ENCODE measurements at places on chromosomes 2 and 18.

DNA sequence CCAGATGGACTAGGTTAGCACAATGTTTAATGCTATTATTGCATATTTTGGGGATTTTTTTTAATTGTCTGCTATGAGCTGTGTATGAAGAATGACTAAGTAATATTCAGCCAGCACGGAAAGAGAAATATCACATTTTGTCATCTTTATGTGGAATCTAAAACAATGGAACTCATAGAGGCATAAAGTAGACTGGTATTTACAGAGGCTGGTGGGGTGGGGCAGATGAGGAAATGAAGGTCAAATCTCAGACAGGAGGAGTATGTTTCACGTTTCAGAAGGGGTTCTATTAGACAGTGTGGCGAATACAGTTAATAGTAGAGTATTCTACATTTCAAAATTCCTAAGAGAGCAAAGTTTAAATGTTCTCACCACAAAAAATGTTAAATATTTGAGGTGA, 4.7 kb downstream of the CDH19 start:
- H3K36me3 ChIP-seq, result no peaks in the 10 kb centered on the region
- no peak for DNase-seq
- H3K27me3 ChIP-seq, result no peaks in the 10 kb centered on the region
- no peak overlapping the region for H3K27ac ChIP-seq
- no peaks in the 10 kb centered on the region for H3K4me1 ChIP-seq

DNA sequence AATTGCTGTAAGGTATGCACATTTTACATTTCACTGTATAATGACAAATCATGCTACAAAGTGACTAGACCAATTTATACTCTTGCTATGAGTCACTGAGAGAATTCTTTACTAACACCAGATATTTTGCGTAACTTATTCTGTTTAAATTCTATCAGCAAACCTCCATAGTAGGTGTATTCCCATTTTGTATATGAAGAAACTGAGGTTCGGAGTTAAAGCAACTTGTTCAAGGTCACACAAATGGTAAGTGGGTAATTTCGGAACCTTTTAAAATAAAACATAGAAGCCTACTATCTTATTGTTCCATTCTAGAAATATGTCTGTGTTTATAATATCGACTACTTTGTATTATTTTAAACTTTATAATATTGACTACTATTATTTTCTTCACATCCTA, 15.9 kb upstream of the CPS1 start:
- H3K4me1 ChIP-seq, result no peaks in the 10 kb centered on the region
- H3K36me3 ChIP-seq, result no peaks in the 10 kb centered on the region
- H3K27me3 ChIP-seq, result peaks cover 2% of the 10 kb centered on the region

GRCh38 chr2:209322041-209322440, 101.8 kb upstream of the MAP2 start:
- H3K36me3 ChIP-seq, result no peaks in the 10 kb centered on the region
- H3K27me3 ChIP-seq, result no peaks in the 10 kb centered on the region
- no peaks in the 10 kb centered on the region for H3K4me1 ChIP-seq
- no peak for DNase-seq
- no peak overlapping the region for H3K4me3 ChIP-seq

- no peak overlapping the region for H3K4me3 ChIP-seq
- peaks cover 9% of the 10 kb centered on the region for H3K4me1 ChIP-seq
- DNase-seq, result no peak
- H3K36me3 ChIP-seq, result no peaks in the 10 kb centered on the region
Measured at GRCh38 chr2:47298771-47299170, 104.2 kb upstream of the MSH2 start.

DNA sequence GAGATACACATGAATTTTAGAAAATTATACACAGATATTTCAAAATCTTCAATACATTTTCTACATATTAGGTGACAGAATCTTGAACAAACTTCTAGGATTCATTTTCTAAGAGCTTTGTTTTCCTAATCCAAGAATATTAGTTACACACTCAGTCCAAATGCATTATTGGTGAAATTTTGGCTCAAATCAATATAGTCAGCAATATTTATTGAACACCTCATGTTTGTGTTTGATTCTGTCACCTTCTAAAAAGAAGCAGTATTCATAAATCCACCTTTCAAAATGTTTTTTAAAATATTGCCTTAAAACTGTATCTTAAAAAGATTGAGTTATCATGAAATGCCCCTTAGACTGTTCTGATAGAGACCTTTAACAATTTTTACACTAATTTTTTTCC, 40.2 kb downstream of the KCNH7 start:
- H3K27ac ChIP-seq, result no peak overlapping the region
- H3K36me3 ChIP-seq, result no peaks in the 10 kb centered on the region
- H3K27me3 ChIP-seq, result no peaks in the 10 kb centered on the region
- DNase-seq, result no peak

DNA sequence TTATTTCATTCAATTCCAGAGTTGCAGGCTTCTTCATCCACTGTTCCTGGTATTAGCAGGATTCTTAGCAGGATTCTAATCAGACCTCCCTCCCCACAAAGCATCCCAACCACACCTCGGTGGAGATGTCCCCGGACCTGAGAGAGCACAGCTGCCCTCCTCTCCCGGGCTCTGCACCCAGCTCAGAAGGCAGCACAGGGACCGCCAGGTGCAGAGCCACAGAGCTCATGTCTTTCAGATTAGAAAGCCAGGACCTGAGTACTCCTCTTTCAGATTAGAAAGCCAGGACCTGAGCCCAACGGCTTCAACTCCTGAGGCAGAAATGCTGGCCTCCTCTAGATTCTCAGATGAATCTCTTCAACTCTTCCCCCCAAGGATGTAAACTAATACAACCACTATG, 152.3 kb downstream of the MYO5B start:
- peaks cover 2% of the 10 kb centered on the region for H3K4me1 ChIP-seq
- no peak for DNase-seq
- H3K4me3 ChIP-seq, result no peak overlapping the region

DNA sequence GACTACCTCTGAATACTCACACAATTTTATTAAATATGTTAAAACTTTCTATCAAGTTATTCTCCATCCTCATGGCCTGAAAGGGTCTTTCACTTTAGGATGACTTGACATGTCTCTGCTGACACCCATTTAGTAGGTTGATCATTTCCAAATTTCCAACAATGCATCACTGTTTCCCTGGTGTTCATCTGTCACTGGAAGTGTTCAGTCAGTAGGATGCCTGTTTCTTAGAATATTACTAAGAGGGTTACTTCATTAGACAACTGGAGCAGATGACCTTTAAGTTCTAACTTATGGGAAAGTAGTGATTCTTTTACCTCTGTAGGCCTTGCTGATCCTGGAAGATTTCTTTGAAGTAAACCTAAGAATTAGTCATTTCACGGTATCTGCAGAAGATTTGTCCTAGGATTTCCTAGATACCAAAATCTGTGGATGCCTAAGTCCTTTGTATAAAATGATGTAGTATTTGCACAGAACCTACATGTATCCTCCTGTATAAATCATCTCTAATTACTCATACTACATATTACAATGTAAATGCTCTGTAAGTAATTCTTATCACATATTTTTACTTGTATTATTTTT, 77.7 kb downstream of the MAP3K20 start:
- H3K36me3 ChIP-seq, result no peaks in the 10 kb centered on the region
- DNase-seq, result no peak
- H3K4me1 ChIP-seq, result peaks cover 39% of the 10 kb centered on the region

DNA sequence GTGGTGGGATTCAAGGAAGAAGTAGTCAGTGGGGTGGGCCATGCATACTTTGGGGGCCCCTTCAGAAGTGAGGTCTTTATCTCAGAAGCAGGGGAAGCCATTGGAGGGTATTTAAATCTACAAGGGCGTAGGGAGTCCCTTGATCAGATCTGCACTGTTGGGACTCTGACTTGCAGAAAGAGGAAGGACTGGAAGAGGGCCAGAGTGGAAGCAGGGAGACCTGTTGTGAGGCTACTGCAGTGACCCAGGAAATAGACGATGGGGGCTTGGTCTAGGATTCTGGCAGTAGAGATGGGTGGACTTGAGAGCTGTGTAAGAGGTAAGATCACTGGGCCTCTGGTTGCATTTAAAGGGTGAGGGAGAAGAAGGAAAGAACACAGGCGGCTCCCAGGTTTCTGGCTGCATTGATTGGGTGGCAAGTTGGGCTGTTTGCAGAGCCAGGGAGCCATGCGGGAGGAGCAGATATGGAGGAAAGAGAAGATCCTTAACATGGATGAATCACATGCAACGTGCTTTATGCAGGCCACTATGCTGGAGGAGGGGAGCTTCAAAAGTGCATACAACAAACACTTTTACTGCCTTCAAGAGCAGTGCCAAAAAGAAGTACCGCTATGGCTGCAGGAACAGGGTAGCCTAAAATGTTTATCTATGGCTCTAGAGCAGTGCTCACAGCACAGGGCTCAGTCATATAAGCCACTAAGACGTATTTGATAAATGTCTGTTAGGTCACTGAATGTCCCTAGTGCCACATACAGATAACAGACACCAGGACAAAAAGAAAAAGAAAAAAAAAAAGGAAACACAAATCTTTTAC, 2.3 kb downstream of the SFXN5 start:
- H3K27ac ChIP-seq, result no peak overlapping the region
- DNase-seq, result no peak
- H3K36me3 ChIP-seq, result no peaks in the 10 kb centered on the region

DNA sequence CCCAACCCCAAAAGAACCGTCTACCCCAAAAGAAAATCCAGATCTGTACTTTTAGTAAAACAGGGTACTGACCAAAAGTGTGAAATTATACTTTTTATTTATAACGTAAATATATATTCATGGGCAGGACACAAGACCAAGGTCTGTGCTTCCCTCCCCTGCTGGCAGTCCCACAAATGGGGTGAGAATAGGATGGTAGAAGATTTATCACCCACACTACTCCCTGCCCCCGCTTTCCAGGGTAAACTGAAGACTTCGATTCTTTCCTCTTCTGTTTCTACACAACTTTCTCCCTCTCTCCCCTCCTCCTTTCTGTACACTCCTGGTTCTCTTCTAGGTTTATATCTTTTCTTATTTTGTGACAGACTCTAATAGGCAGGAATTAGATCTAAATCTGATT, 79.7 kb downstream of the MDH1 start:
- no peaks in the 10 kb centered on the region for H3K4me1 ChIP-seq
- no peak overlapping the region for H3K4me3 ChIP-seq
- no peak for DNase-seq
- H3K27me3 ChIP-seq, result peaks cover 18% of the 10 kb centered on the region
- no peaks in the 10 kb centered on the region for H3K36me3 ChIP-seq

GRCh38 chr2:75870651-75871137, 160.0 kb upstream of the GCFC2 start:
- H3K4me1 ChIP-seq, result no peaks in the 10 kb centered on the region
- no peaks in the 10 kb centered on the region for H3K36me3 ChIP-seq
- H3K27me3 ChIP-seq, result no peaks in the 10 kb centered on the region
- H3K4me3 ChIP-seq, result no peak overlapping the region

DNA sequence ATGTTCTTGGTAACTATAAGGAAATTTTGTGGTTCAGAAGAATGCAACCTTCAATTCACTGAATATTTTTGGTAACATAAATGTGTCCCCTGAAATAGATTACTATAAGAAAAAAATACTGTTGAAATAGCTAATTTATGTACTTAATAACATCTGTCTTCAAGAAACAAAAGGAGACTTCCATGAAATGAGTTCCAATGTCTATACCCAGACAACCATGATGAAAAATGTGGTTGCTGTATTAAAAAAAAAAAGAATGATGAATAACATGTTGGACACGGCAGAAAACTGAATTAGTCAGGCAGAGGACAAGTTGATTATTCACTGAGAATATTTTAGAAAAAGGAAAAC, 98.5 kb downstream of the TACR1 start:
- no peaks in the 10 kb centered on the region for H3K4me1 ChIP-seq
- no peak for DNase-seq
- H3K27me3 ChIP-seq, result no peaks in the 10 kb centered on the region
- H3K4me3 ChIP-seq, result no peak overlapping the region
- H3K36me3 ChIP-seq, result no peaks in the 10 kb centered on the region
- no peak overlapping the region for H3K27ac ChIP-seq

DNA sequence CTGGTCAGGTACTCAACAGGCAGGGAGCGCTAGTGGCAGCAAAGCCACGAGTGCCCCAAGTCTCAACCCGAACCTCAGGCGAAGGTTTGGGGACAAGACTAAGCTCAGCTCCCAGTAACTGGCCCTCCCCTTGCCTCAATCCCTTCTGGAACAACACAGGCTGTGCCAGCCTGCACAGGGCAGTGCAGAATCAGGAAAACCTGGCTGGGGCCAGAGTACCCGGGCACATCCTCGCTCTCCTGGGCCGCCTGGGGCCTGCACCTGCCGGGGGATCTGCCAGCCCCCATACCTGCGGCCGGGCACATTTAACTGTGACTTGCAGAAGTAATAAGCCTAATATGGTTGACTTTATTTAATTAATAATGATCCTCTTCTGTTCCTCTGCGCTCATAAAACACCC, 60.6 kb downstream of the GBX2 start:
- no peak overlapping the region for H3K4me3 ChIP-seq
- DNase-seq, result no peak
- no peaks in the 10 kb centered on the region for H3K36me3 ChIP-seq
- H3K27me3 ChIP-seq, result peaks cover 5% of the 10 kb centered on the region
- no peaks in the 10 kb centered on the region for H3K4me1 ChIP-seq

- H3K27me3 ChIP-seq, result no peaks in the 10 kb centered on the region
- peaks cover 34% of the 10 kb centered on the region for H3K4me1 ChIP-seq
- H3K27ac ChIP-seq, result no peak overlapping the region
- no peak for DNase-seq
- no peaks in the 10 kb centered on the region for H3K36me3 ChIP-seq
Measured at GRCh38 chr2:236965021-236965840, 120.5 kb upstream of the COPS8 start.

- no peaks in the 10 kb centered on the region for H3K27me3 ChIP-seq
- H3K36me3 ChIP-seq, result no peaks in the 10 kb centered on the region
- H3K4me1 ChIP-seq, result no peaks in the 10 kb centered on the region
- no peak for DNase-seq
Measured at GRCh38 chr2:48540237-48540935, 10.4 kb downstream of the STON1 start.

GRCh38 chr18:14025306-14025940, 106.8 kb downstream of the ZNF519 start:
- no peak overlapping the region for H3K27ac ChIP-seq
- H3K4me3 ChIP-seq, result no peak overlapping the region
- no peak for DNase-seq
- no peaks in the 10 kb centered on the region for H3K36me3 ChIP-seq
- H3K4me1 ChIP-seq, result no peaks in the 10 kb centered on the region

GRCh38 chr2:197191177-197191939, 119.2 kb downstream of the ANKRD44 start:
- H3K4me3 ChIP-seq, result peak overlapping the region; percentile 41
- H3K4me1 ChIP-seq, result peaks cover 76% of the 10 kb centered on the region
- H3K36me3 ChIP-seq, result peaks cover 9% of the 10 kb centered on the region
- no peak for DNase-seq

- no peaks in the 10 kb centered on the region for H3K27me3 ChIP-seq
- DNase-seq, result no peak
- H3K4me3 ChIP-seq, result no peak overlapping the region
- no peaks in the 10 kb centered on the region for H3K36me3 ChIP-seq
- H3K4me1 ChIP-seq, result no peaks in the 10 kb centered on the region
- no peak overlapping the region for H3K27ac ChIP-seq
Measured at GRCh38 chr2:124316881-124317605, 292.0 kb downstream of the CNTNAP5 start.

Measured in activated CD8-positive, alpha-beta T cell treated with anti-CD3 and anti-CD28 coated beads for 36 hours (primary cell).